ENCODE measurements at places on chromosomes 3 and 15. TPM values are rescaled to one million over a fixed set of nuclear protein-coding genes. Genes with fewer than 3 reads are reported as not detected.

DNA sequence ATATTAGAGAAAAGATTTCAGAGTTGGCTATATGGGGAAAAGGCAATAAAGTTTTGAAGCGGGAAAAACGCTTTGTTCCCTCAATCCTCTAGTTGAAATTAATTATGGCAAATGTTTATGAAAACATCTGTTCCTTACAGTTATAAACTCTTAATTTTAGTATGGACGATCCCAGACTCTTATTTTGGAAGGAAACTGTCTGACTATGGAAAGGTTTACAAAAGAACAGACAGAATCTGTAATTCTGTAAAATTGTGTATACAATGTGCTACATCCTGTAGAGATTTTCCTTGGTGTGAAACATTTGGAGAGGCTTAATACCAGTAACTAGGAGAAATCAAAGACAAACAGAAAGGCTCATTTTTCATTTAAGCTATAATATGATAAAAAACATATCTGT lies 311.8 kb downstream of the TBC1D5 start:
- no peak for DNase-seq

GRCh38 chr15:70931821-70932220 lies 39.2 kb downstream of the LRRC49 start:
- no peak for DNase-seq

GRCh38 chr3:154060238-154061000 lies 60.8 kb upstream of the ARHGEF26 start:
- DNase-seq = peak; percentile 4

GOLGA6L24 gene
- total RNA-seq = not detected

HES1 gene
- 14.3 TPM for total RNA-seq

- DNase-seq = no peak
Measured at GRCh38 chr3:5053021-5053831, 68.9 kb upstream of the ARL8B start.

GRCh38 chr3:63921741-63922482 lies 9.7 kb upstream of the SCAANT1 start:
- no peak for DNase-seq

DNA sequence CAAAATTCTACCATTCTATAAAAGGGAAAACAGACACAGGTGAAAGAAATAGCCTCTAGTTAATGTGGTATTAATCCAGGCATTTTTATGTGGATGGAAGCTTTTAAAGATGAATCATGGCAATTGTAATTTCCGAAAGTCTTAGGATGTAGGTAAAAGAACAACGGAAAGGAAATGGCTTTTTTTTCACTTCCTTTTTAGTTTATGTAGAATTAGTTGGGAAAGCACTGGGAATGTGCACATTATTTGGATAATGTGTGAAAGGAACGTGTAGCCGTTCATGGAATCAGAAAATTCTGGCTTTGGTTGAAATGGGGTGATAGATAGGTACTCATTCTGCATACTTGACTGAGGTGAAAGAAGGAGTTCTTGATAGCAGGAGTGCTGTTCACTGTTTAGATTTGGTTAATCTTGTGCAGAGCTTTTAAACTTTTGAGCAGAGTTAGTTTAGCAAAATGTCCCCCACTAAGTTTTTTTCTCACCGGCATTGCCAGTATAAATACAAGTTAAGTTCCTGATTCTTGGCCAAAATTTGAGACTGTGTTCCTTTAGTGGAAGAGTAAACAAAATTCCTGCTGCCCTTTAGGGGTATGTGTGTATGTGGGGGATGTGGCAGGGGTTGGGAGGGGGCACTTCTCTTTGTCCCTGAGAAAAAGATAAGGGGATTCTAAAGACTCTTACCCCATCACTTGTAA lies 20.2 kb upstream of the UTS2B start:
- no peak for DNase-seq

- DNase-seq = no peak
Measured at GRCh38 chr15:59217876-59218498, 11.3 kb downstream of the LDHAL6B start.

TRH gene
- 16.4 TPM for total RNA-seq

SH2D7 gene
- not detected for total RNA-seq

KLHL40 gene
- total RNA-seq = 0.09 TPM

GRCh38 chr3:171230865-171231264 lies 204.3 kb upstream of the SLC2A2 start:
- DNase-seq = no peak

DNA sequence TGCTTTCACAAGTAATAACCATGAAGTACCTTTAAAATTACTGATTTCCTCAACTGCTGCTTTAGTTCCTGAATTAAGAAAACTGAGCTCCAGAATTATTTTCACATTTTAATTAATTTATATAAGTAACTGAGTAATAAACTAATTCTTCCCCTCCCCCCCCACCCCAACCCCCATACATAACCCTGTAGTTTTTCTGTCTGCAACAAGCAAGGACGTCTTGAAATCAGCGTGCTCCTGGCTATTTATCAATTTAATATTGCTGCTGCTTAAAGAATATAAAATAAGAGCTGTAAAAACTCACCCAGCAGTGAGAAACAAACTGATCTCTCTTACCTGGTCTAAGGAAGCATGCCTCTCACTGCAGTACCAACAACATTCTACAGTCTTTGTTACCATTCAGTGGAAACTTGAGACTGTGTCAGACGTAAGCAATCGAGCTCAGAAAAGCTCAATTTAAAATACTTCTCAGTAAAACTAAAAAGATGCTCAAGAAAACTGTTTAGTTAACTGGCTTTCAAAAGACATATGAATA lies 121.0 kb downstream of the TFDP2 start:
- DNase-seq = no peak

- DNase-seq = no peak
Measured at GRCh38 chr3:69649120-69650065, 89.9 kb upstream of the MITF start.

C3orf49 gene
- not detected for total RNA-seq

GRCh38 chr3:144770915-144771351 lies 799.3 kb downstream of the DIPK2A start:
- peak; percentile 57 for DNase-seq

GRCh38 chr3:46998121-46998851 lies 18.8 kb downstream of the NBEAL2 start:
- DNase-seq = no peak

DNA sequence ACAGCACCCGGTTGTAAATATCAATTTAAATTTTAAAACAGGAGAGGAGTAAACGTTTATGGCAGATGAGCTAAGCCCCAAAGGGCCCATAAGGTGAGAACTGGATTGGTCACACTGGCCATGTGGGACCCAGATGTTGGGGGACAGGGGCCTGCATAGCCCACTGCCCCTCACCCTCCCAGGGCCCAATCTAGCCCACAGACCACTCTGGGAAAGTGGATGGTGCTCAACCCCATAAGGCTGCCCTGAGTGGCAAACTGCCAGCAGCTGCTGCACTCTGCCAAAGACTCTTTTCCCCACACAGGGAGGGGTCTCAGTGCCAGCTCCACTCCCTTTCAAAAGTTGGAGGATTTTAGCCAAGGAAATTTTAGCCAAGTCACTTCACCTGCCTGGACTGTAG lies 42.5 kb downstream of the CCDC12 start:
- DNase-seq = no peak

All from cerebellum (tissue), 4 donors.